ENCODE measurements at places on chromosomes 13 and 19. TPM values are rescaled to one million over a fixed set of nuclear protein-coding genes. Genes with fewer than 3 reads are reported as not detected.
A peak's percentile ranks its signal among the peaks of the same experiment; 100 is the strongest.

GRCh38 chr13:88908961-88909441, 1237.8 kb downstream of the SLITRK5 start:
- no peak overlapping the region for H3K27ac ChIP-seq
- no peak overlapping the region for H3K4me3 ChIP-seq
- H3K27me3 ChIP-seq, result no peaks in the 10 kb centered on the region
- H3K36me3 ChIP-seq, result no peaks in the 10 kb centered on the region

The SULT2A1 gene
- total RNA-seq, result not detected

The SELENOV gene
- not detected for total RNA-seq

GRCh38 chr13:113229161-113229560, 19.7 kb downstream of the CUL4A start:
- H3K27ac ChIP-seq, result no peak overlapping the region
- DNase-seq, result no peak
- H3K27me3 ChIP-seq, result no peaks in the 10 kb centered on the region
- H3K4me3 ChIP-seq, result no peak overlapping the region
- H3K4me1 ChIP-seq, result peaks cover 9% of the 10 kb centered on the region

The ERICH6B gene
- not detected for total RNA-seq

- no peak overlapping the region for H3K4me3 ChIP-seq
- peak; percentile 81 for DNase-seq
- H3K4me1 ChIP-seq, result peaks cover 22% of the 10 kb centered on the region
- peak overlapping the region; percentile 51 for H3K27ac ChIP-seq
These were observed 1.6 kb downstream of the P2RY11 start for GRCh38 chr19:10112895-10113591.

The GRWD1 gene
- total RNA-seq, result 27.1 TPM

The BRME1 gene
- 2.0 TPM for total RNA-seq

The WASF3 gene
- total RNA-seq, result 27.9 TPM

DNA sequence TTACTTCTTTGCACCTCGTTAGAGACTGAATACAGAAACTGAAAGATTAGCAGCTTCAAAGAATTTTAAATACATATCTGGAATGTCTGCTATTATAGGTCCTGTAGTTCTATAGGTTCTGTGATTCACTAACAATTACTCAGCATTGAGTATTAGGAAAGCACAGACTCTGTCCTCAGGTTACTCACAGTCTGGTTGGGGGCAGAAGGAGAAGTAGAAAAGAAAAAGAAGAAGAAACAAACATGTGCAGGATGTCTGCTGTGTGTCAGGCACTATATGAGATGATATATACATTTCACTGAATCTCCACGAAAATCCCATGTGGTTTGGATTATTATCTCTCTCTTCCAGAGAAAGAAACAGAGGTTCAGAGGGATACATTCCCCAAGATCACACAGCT, 40.1 kb downstream of the SERTM1 start:
- no peak overlapping the region for H3K27ac ChIP-seq
- H3K4me3 ChIP-seq, result no peak overlapping the region
- no peaks in the 10 kb centered on the region for H3K4me1 ChIP-seq
- no peaks in the 10 kb centered on the region for H3K36me3 ChIP-seq
- no peaks in the 10 kb centered on the region for H3K27me3 ChIP-seq

GRCh38 chr13:60431108-60431700, 34.2 kb downstream of the TDRD3 start:
- H3K27ac ChIP-seq, result no peak overlapping the region
- H3K4me1 ChIP-seq, result no peaks in the 10 kb centered on the region
- H3K36me3 ChIP-seq, result no peaks in the 10 kb centered on the region
- DNase-seq, result no peak
- H3K27me3 ChIP-seq, result no peaks in the 10 kb centered on the region
- no peak overlapping the region for H3K4me3 ChIP-seq

GRCh38 chr13:67367399-67367798, 137.3 kb upstream of the PCDH9 start:
- H3K27ac ChIP-seq, result no peak overlapping the region
- no peaks in the 10 kb centered on the region for H3K36me3 ChIP-seq
- no peak overlapping the region for H3K4me3 ChIP-seq
- no peaks in the 10 kb centered on the region for H3K27me3 ChIP-seq
- no peak for DNase-seq

The ZNF563 gene
- 4.2 TPM for total RNA-seq

GRCh38 chr19:49940482-49940791, 11.1 kb upstream of the NUP62 start:
- H3K4me1 ChIP-seq, result peaks cover 5% of the 10 kb centered on the region
- no peak overlapping the region for H3K4me3 ChIP-seq
- H3K36me3 ChIP-seq, result no peaks in the 10 kb centered on the region
- DNase-seq, result no peak
- H3K27ac ChIP-seq, result no peak overlapping the region
- H3K27me3 ChIP-seq, result no peaks in the 10 kb centered on the region

DNA sequence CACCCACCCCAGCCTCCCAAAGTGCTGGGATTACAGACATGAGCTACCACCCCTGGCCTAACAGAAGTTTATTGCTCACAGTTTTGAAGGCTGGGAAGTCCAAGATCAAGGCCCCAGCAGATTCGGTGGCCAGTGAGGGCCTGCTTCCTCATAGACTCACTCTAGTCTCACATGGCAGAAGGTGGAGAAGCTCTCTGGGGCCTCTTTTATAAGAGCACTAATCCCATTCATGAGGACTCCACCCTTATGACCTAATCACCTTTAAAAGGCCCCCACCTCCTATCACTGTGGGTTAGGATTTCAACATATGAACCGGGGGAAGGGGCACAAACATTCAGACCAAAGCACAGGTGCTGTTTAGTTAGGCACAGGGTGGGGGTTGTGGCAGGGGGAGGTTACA, 6.9 kb upstream of the SWSAP1 start:
- no peak overlapping the region for H3K27ac ChIP-seq
- peaks cover 20% of the 10 kb centered on the region for H3K36me3 ChIP-seq
- DNase-seq, result no peak
- no peak overlapping the region for H3K4me3 ChIP-seq
- H3K27me3 ChIP-seq, result no peaks in the 10 kb centered on the region

The PRTN3 gene
- total RNA-seq, result not detected

DNA sequence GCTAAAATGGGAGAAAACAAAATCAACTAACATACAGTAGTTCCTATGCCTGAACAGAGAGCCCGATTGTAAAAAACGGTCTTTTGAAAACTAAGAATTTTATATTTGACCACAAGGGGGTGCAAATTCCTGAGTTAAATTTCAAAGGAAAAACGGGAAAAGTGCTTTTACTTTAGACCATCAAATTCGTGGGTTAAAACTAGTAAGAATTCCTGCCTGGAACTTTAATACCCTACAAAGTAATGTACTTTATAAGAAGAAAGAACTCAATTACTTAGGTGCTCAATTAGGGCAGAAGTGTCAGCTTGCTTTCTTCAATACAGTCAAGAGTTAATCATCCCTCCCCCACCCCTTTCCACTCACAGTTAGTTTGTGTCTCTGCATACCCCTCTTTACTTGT, 69.8 kb downstream of the KCNRG start:
- no peak for DNase-seq
- H3K27me3 ChIP-seq, result no peaks in the 10 kb centered on the region
- H3K36me3 ChIP-seq, result no peaks in the 10 kb centered on the region
- peaks cover 21% of the 10 kb centered on the region for H3K4me1 ChIP-seq
- H3K27ac ChIP-seq, result no peak overlapping the region
- H3K4me3 ChIP-seq, result peak overlapping the region; percentile 15

- H3K36me3 ChIP-seq, result peaks cover 37% of the 10 kb centered on the region
- no peaks in the 10 kb centered on the region for H3K27me3 ChIP-seq
- H3K4me3 ChIP-seq, result no peak overlapping the region
- H3K4me1 ChIP-seq, result peaks cover 9% of the 10 kb centered on the region
These were observed 27.4 kb downstream of the IRS2 start for GRCh38 chr13:109758937-109759480.

DNA sequence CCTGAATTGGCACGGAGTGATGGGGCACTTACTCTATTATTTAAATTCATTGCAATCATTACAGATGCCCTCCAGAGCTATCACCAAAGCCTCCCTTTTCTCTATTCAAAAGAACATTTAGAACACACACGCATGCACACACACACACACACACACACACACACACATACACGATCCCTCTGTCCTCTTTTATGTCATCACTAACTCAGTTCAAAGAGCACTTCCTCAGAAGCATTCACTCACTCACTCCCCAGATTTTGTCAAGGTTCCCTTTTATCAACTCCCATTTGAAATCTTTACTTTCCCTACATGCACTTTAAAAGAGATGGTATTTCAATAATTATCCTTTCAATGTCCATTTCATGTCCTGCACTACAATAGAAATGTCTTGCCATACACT, 22.4 kb upstream of the IGFL4 start:
- H3K27ac ChIP-seq, result no peak overlapping the region
- no peaks in the 10 kb centered on the region for H3K4me1 ChIP-seq
- H3K27me3 ChIP-seq, result peaks cover 27% of the 10 kb centered on the region
- no peak for DNase-seq
- H3K4me3 ChIP-seq, result no peak overlapping the region
- H3K36me3 ChIP-seq, result no peaks in the 10 kb centered on the region

DNA sequence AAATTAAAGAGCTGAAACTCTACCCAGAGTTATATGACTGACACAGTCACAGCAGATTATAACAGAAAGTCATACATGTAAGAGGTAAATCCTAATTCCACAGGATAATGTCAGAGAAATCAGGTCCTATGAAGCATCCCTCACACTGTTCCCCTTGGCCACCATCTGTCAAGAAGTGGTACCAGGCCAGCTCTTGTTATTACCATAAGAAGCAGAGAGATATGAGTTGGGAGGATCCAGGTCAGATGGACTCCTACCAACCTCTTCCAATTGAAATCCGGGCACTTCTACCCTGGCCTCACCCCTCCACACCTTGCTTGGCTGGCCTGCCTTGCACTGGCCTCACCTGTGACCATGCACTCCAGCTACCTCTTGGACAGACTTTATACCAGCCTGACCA, 353.2 kb downstream of the DNAJC15 start:
- no peaks in the 10 kb centered on the region for H3K27me3 ChIP-seq
- no peak overlapping the region for H3K27ac ChIP-seq
- no peak overlapping the region for H3K4me3 ChIP-seq
- H3K4me1 ChIP-seq, result no peaks in the 10 kb centered on the region
- no peak for DNase-seq

GRCh38 chr19:13116282-13117175, at the start of gene TRMT1:
TRMT1 (minus strand) TSS chr19:13116740; CDS start chr19:13116399, 341 bp downstream.
- peak; percentile 95 for DNase-seq
- peaks cover 28% of the 10 kb centered on the region for H3K36me3 ChIP-seq
- H3K4me1 ChIP-seq, result peaks cover 35% of the 10 kb centered on the region
- H3K27ac ChIP-seq, result peak within 1 kb of the TSS; percentile 68
- peak within 1 kb of the TSS; percentile 92 for H3K4me3 ChIP-seq
- no peaks in the 10 kb centered on the region for H3K27me3 ChIP-seq

GRCh38 chr13:41196620-41197019, 2.3 kb upstream of the KBTBD7 start:
- no peaks in the 10 kb centered on the region for H3K36me3 ChIP-seq
- no peak overlapping the region for H3K4me3 ChIP-seq
- no peak overlapping the region for H3K27ac ChIP-seq
- H3K4me1 ChIP-seq, result peaks cover 8% of the 10 kb centered on the region

The KLK6 gene
- total RNA-seq, result not detected

The ZNF626 gene
- total RNA-seq, result 11.1 TPM

The SIGLEC10 gene
- total RNA-seq, result 12.6 TPM

The KRTDAP gene
- not detected for total RNA-seq

DNA sequence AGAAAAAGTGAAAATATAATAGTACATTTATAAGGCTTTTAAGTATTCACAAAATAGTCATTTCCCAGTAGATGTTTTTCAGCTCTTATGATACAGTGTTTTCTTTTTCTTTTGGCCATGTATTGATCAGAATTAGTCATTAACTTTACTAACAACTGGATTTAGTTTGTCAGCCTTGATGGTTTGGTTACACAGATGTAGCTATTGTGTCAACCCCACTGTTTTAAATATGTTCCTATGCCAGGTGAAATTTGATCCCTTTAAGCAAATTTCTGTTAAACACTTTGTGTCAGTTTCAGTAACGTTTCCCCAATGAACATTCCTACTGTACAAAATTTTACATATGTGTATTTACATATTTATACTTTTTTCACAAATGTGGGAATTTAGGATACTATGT, 261.5 kb upstream of the STARD13 start:
- peaks cover 19% of the 10 kb centered on the region for H3K4me1 ChIP-seq
- H3K4me3 ChIP-seq, result no peak overlapping the region
- no peak for DNase-seq
- no peak overlapping the region for H3K27ac ChIP-seq
- H3K27me3 ChIP-seq, result no peaks in the 10 kb centered on the region
- no peaks in the 10 kb centered on the region for H3K36me3 ChIP-seq

The KIR2DL4 gene
- 0.46 TPM for total RNA-seq

DNA sequence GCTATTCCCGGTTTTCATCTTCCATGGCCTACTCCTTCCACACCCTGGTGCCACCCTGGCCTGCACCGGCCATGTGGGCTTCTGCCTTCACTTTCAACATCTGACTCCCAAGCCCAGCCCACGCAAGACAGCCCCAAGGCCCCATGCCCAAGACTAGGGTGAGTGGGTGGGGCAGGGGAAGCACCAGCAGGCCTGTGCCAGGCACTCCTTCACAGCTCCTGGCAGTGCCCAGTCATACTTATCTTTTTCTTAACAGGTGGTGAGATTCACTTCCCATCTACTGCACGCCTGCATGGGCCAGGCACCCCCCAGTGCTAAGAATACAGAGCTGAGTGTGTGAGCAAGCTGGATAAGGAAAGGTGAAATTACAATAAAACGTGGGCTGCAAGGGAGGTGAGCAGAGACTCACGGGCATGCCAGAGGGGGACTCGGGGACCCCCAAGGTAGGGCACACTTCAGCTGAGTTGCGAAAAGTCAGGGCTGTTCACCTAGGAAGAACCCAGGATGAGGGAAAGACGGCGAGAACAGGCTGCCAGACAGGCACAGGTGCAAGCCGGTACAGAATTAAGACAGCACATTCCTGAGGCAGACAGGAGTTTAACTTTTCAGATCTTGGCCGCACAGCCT, 55.7 kb downstream of the COL4A1 start:
- H3K27ac ChIP-seq, result peak overlapping the region; percentile 14
- H3K4me1 ChIP-seq, result peaks cover 29% of the 10 kb centered on the region
- H3K36me3 ChIP-seq, result no peaks in the 10 kb centered on the region
- DNase-seq, result no peak

The PSG1 gene
- not detected for total RNA-seq

The GPR12 gene
- total RNA-seq, result not detected

- H3K36me3 ChIP-seq, result no peaks in the 10 kb centered on the region
- no peak for DNase-seq
- no peaks in the 10 kb centered on the region for H3K4me1 ChIP-seq
- no peaks in the 10 kb centered on the region for H3K27me3 ChIP-seq
These were observed 10.1 kb downstream of the URI1 start for GRCh38 chr19:29952177-29952576.

The ENOX1 gene
- 0.69 TPM for total RNA-seq

- H3K27ac ChIP-seq, result no peak overlapping the region
- no peaks in the 10 kb centered on the region for H3K4me1 ChIP-seq
- H3K4me3 ChIP-seq, result no peak overlapping the region
These were observed 165.1 kb downstream of the COG6 start for GRCh38 chr13:39820606-39821005.

DNA sequence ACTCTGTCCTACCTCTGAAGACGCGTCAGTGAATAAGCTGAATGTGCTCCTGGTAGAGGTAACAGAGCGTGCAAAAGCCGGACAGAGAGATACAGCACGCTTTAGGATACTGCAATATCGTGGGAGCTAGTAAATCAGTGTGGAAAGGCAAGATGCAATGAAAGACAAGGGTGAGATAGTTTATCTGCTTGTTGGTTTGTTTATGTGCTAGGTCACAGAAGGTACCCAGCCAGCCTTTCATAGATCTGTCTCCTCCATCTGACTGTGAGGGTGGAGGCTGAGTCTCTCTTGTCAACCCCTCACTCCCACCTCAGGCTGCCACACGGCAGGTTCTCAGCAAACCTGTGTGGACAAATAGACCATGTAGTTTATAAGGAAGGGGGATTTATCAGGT, 904 bp upstream of the GIPC1 start:
- H3K36me3 ChIP-seq, result no peaks in the 10 kb centered on the region
- no peak for DNase-seq
- H3K27me3 ChIP-seq, result no peaks in the 10 kb centered on the region
- H3K4me1 ChIP-seq, result peaks cover 29% of the 10 kb centered on the region
- peak overlapping the region; percentile 91 for H3K4me3 ChIP-seq

The CGB2 gene
- total RNA-seq, result not detected

Data from upper lobe of right lung (tissue), 1 donor.